NCI-H146 (cell line): ENCODE measurements at places on chromosomes 7 and 10.

- DNase-seq: peak; percentile 31
Measured at GRCh38 chr10:110460111-110460809, 37.4 kb upstream of the DUSP5 start.

- peak; percentile 31 for DNase-seq
Measured at GRCh38 chr10:114779803-114780576, 41.6 kb upstream of the FHIP2A start.

DNA sequence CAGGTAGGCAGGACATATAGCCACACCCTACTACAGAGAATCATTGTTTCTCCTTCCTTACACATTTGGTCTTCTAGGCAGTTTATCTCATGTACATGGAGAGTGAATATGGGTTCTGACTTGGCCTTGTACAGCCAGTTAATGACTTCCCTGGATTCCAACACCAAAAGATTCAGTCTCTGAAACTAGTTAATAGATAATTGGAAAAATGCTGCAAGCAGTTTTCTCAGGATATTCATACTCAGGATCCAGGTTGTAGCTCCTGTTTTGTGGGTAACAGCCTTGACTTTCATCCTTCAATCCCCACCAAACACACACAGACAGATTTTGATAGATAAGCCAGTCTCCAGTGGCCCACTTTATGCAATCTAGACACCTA lies 690.2 kb downstream of the NRG3 start:
- no peak for DNase-seq

DNA sequence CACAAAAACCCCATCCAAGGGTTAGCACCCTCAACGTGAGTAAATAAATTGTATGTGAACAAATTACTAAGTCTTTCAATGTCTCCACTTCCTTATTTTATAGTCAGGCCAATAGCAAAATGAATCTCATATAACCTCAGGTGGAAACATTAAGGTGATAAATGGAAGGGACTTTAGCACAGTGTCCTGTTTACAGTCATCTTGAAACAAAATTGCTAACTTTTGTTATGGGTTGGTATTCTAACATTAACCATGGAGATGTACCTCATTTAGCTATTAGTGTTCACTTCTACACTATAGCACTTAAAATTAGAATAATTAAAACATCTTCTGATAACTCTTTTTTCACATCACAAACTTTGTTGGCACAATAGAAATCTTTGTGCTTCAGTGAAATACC lies 255.8 kb upstream of the CNTNAP2 start:
- no peak for DNase-seq

- no peak for DNase-seq
Measured at GRCh38 chr7:39367943-39368342, 198.3 kb upstream of the YAE1 start.

GRCh38 chr10:76717141-76717540 lies 920.5 kb downstream of the KCNMA1 start:
- DNase-seq: no peak
